ENCODE measurements at places on chromosomes 1 and 21. TPM values are rescaled to one million over a fixed set of nuclear protein-coding genes. Genes with fewer than 3 reads are reported as not detected.

- DNase-seq: no peak
Measured at GRCh38 chr1:232974971-232975370, 24.6 kb downstream of the NTPCR start.

GRCh38 chr1:145917595-145917994 lies 922 bp downstream of the PEX11B start:
- DNase-seq: no peak

DNA sequence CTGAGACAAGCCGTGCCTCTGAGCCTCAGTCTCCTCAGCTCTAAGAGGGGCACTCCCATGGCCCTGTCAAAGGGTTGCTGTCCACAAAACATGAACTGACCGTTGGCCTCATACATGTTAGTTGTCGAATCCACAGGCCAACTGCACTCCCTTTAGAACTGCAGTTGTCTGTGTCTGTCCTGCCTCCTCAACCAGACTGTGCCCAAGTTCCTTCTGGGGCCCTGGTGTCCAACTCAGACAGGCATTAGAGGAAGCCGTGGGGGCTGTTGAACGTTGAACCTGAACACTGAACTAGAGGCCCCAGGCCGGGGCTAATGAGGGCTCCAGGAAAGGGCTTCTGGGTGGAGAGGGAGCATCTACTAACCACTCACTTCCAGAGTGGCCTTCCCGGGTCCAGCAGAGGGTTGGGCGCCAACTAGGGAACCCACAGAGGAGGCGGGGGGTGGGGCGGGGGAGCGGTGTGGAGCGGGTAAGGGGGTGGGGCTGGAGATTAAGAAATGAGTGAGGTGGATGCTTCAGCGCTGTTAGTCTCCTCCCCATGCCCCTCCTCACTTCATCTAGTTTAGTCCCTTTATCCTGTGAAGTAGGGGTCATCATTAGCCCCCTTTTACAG lies at the start of gene RAB42:
TSS of gene RAB42 (plus strand) at position 558 of the 613 bp plus-strand sequence. CDS start 247 bp downstream, outside the sequence.
- DNase-seq: peak; percentile 36

Gene PRELP
- 1.1 TPM for total RNA-seq

Data from stomach (tissue), 19 donors.